ENCODE measurements at places on chromosomes 7 and 10.

- DNase-seq = no peak
Observed at GRCh38 chr10:52923520-52923919, 150.9 kb upstream of the MBL2 start.

GRCh38 chr10:87957702-87958101, 94.3 kb downstream of the PTEN start:
- DNase-seq = no peak

DNA sequence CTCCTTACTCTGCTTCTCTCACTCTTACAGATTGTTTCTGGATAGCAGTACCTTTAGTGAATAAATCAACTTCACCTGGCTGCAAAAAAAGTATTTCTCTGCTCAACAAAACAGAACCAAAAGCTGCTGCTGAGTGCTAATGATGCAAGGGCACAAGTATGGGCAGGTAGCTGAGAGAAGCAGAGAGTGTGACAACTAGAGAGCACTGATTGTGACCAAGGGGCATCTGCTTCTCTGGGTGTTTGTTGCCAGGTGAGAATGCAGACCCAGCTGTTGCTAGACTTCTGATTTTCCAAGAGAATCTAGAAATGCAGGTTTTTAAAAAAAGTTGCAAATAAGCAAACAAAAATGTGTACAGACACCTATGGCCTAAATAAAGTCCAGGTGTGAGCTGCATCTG, 25.3 kb upstream of the PPIF start:
- DNase-seq = no peak

DNA sequence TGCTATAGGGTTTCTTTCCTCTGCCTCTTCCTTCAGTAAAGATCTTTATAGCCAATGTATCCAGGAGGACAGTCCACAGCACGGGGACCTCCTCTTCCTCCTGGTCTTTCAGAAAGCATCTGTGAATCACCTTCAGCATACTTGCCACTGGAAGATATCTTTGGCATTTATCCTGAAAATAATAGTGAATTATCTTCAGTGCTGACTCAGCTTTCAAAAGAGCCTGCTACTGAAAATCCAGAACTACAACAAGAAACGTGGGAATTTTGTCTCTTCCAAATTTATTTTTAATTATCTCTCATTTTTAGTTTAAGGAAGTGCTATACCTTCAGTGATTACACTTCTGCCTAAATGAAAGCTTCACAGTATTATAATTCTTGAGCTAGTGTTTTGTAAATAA, 7.6 kb upstream of the UNC5B start:
- DNase-seq = no peak

DNA sequence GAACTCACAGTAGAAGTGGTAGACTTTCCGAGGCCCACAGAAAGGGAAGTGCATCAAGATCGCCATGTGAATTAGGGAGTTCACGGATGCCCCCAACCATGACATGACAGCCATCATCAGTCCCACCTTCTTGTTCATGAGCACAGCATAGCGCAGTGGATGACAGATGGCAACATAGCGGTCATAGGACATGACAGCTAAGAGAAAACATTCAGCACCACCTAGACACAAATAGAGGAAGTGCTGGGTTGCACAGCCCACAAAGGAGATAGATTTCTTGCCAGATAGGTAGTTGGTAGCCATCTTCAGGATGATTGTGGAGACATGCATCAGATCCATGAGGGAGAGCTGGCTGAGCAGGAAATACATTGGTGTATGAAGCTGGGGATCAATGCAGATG, 342 bp downstream of the OR2AE1 start:
- DNase-seq = no peak

Measured in GOT3 (cell line).